CD4-positive, alpha-beta T cell treated with Interleukin-15 for 4 hours (primary cell): ENCODE measurements at places on chromosomes 16 and 17.

GRCh38 chr17:11935734-11936406, 61.4 kb downstream of the ZNF18 start:
- DNase-seq, result no peak

- no peak for DNase-seq
Measured at GRCh38 chr16:48592839-48593429, 17.0 kb downstream of the N4BP1 start.

DNA sequence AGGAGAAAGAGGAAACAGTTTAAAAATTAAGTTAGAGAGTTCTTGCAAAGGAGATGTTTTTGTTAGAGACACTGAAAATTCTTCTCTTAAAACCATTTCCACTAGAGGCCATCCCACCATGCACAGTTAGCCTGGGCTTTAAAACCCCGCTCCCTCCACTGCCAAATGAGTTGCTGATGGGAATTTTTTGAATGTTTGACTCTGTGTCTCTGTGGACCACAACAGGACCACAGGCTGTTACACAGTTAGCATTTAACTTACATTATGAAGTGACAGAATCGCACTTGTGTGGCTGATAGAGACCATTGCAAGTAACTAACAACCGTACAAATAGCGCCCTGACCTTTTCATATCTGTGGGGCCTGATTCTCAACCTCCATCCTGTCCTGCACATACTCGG, 74.7 kb upstream of the TBX2 start:
- DNase-seq, result no peak

DNA sequence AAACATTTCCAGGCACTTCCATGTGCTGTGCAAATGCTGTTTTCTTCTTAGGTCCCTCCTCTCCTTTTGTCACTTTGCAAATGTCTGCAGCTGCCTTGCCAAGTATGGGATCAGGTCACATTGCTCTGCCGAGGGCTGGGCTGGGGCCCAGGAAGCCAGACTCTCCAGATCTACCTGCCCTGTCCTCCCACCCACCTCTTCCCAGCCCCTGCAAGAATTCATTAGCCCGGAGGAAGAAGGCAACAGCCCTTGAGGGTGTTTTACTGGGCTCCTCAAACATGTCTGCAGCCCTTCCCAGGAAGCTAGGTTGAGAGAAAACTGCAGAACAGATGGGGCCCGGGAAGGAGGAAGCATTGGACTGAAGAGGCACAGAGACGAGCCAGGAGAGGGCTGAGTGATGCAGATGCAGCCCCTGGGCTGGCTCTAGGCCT, 47.1 kb downstream of the WSB1 start:
- no peak for DNase-seq

DNA sequence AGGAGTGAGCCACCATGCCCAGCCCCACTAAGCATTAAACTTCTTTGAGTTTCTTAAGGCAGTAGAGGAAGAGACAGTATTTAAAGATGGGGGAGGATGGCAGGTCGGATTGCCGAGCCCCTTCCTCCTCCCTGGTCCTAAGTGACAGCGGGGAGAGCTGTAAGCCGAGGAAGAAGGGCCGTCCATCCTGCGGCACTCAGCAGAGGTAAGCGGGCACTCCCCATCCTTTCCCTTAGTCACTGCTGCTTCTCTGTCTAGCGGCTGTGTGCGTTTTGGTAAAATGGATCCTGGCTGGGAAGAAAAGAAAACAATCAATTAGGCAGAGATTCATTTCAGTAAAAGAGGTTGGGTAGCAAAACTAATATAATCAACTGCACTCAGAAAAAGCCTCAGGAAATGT, 13.9 kb downstream of the DNAAF1 start:
- DNase-seq, result no peak

DNA sequence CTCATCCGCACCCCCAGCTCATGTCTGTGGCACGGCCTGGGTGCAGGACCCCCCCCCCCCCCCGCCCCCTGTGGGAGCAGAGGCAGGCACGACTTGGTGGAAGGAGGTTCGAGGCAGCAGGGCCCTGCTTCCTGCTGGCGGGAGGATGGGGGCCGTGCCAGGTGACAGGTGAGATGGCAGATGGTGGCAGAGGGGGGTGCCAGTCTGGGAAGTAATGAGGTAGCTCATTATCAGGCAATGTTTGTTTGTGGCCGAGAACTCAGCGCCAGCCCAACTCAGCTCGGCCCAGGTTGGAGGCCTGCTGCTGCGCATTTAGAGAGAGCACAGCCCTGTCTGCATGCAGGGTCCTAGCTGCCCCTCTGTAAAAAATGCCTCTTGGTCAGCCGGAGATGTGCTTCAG, 40.1 kb upstream of the JPH3 start:
- no peak for DNase-seq

GRCh38 chr17:45435481-45435880, 2.8 kb upstream of the ARHGAP27 start:
- DNase-seq, result no peak

DNA sequence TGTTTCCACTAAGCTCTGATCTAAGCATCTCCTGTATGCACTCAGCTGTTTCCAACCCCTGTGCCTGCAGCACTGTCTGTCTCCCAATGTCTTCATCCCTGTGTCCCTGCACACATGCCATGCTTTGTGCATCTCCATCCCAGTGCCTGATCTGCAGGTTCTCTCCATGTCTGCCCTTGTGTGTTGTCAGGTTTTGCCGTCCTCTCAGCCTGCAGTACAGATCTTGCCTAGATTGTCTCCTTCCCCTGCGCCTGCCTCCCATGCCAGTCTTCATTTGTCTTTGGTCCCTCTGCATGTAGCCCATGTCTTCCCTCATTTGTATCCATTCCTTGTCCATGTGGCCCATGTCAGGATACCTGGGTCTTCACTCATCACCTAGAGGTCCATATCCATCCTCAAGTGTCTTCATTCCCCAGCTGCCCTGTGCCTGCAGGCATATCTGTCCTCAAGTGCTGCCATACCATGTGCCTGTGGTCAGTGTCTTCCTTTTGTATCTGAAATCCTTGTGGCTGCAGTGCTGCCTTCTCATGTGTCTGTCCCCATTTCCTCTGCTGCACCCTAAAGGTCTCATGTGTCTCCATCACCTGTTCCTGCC, 71.5 kb downstream of the TNFRSF13B start:
- no peak for DNase-seq

- peak; percentile 50 for DNase-seq
Measured at GRCh38 chr16:4328046-4328781, 12.3 kb downstream of the GLIS2 start.

GRCh38 chr17:73625991-73626673, 18.1 kb downstream of the SDK2 start:
- DNase-seq, result no peak

DNA sequence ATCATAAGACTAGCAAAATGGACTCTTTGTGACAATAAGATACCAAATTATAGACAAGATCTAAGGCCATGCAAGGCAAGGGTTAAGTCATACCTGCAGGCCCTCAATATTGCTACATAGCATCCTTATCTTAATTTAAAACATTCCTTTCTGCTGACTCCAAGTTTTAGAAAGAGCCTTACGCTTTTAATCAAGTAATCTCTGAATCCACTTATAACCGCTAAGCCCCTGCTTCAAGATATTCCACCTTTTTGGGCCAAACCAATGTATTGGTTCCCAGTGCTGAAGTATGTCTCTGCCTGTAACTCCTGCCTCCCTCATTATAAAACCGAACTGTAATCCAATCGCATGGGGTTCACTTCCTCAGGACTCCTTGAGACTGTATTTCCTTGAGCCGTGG, 255.4 kb downstream of the PHKB start:
- no peak for DNase-seq

DNA sequence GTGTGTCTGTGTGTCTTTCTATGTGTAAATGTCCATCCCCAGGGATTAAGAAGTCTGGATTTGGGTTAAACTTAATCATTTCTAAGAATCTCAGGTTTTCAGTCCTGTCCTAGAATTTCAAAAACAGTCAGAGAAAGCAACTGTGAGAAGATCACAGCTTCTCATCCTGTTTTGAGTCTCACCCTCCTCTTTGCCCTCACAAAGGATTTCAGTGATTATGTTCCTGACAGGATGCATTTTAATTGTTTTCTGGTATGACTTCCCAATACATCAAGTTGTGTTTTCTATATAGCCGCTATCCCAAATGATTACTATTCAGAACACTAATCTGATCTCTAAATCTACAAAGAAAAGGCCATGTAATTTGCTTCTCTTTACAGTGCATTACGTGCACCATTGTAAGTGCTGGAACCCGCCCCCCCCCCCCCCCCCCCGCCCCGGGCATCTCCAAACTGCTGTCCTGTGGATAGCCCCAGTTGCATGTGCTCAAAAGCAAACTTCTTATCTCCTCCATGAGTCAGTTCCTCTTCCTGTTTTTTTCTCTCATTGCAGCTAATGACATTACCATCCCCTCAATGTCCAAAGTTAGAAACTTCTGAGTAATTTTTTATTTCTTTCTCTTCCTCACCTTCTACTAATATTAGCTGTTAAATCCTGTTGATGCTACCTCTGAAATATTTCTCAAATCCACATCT, 73.9 kb downstream of the CDH13 start:
- no peak for DNase-seq

- DNase-seq, result peak; percentile 32
Measured at GRCh38 chr16:57039148-57039812, 49.9 kb downstream of the NLRC5 start.

DNA sequence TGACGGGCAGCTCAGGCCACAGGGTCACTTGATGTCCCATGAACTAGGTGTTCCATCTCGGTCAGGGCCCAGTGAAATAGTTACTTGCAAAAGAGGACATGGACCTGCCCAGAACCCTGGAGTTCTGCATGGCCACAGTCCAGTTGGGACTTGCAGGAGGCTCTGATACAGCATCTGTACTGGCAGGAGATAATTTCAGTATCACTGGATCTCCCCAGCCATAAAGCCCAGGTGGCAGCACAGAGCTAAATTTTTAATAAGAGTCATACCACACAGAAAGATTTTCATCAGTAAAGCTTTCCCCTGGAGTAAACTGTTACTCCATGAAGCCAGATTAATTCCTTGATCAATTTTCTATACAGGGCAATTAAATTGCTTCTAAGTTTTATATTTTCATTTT, 18.0 kb upstream of the SLC16A5 start:
- DNase-seq, result no peak

- no peak for DNase-seq
Measured at GRCh38 chr16:75555213-75555706, 792 bp downstream of the TMEM231 start.

GRCh38 chr16:56346131-56346890, 79.0 kb downstream of the AMFR start:
- DNase-seq, result no peak

DNA sequence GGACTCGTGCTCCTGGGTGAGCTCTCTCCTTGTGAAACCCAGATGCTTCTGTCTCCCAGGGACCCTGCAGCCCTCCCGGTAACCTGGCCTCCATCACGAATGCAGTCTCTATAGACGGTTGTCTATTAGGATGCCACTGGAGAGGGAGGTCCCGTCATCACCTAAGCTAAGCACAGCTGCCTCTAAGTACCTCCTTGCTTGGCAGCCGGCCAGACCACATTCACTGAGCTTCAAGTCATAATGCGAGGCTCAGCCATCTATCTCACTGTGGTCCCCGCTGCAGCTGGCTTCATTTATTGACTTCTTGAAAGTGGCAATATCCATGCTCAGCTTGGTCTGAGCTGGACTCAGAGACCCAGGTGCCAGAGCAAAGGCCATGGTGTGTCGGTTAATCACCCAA, 74.5 kb upstream of the HSBP1 start:
- no peak for DNase-seq

DNA sequence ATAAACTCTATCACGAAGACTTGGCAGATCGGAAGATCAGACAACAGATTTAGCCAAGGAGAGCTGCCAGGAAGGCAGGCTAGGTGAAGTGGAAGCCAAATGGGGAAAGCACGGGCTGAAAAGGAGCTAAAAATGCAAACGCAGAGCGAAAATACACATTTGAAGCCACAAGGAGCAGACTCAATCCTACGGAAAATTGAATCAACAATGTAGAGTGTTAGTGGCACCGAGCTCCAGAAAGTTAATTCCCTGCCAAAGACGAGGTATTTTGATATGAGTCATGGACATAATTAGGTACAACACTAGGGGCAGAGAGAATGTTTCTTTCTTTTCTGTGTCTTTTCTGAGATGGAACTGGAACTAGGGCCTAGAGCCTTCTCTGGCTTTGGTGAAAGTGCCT, 20.7 kb downstream of the GSG1L start:
- no peak for DNase-seq

- no peak for DNase-seq
Measured at GRCh38 chr16:58026705-58027160, 1.2 kb downstream of the MMP15 start.

GRCh38 chr16:86886651-86887050, 308.3 kb downstream of the FOXL1 start:
- no peak for DNase-seq

- no peak for DNase-seq
Measured at GRCh38 chr17:82752371-82753200, 721 bp downstream of the TBCD start.

GRCh38 chr17:4585638-4585994, 1.3 kb downstream of the SMTNL2 start:
- no peak for DNase-seq

GRCh38 chr16:56856876-56857447, 8.0 kb upstream of the SLC12A3 start:
- no peak for DNase-seq

- no peak for DNase-seq
Measured at GRCh38 chr16:5916711-5917191, 819.2 kb upstream of the EEF2KMT start.

- DNase-seq, result no peak
Measured at GRCh38 chr16:88977018-88977811, at the start of gene CBFA2T3. Gene CBFA2T3, minus strand, starts transcription at chr16:88977207. Its CDS starts 400 bp downstream, at chr16:88976807.

DNA sequence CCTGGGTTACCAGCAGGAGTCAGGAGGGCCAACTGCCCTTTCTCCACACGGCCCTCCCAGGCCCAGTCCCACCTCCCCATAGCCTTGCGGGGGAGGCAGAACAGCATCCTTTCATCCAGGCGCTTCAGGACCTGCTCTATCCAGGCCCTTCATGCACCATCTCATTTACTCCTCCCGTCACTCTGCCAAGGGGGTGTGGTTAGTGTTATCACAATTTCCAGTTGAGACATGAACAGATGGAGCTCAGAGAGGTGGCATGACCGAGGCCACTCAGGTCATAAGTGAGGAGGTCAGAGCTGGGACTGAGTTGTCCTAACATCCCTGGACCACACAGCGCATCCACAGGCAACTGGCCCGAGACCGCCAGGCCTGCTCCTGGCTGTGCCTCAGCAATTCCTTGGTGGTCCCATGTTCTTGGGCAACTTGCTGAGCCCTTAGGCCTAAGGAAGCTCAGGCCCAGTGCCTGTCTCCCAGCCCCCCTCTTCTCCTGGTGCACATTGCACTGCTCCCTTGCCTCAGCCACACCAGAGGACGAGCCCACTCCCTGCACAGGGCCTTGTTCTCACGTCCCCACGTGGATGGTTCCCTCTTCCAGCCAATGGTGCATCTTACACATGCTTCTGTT, 23.8 kb downstream of the C17orf100 start:
- DNase-seq, result no peak

DNA sequence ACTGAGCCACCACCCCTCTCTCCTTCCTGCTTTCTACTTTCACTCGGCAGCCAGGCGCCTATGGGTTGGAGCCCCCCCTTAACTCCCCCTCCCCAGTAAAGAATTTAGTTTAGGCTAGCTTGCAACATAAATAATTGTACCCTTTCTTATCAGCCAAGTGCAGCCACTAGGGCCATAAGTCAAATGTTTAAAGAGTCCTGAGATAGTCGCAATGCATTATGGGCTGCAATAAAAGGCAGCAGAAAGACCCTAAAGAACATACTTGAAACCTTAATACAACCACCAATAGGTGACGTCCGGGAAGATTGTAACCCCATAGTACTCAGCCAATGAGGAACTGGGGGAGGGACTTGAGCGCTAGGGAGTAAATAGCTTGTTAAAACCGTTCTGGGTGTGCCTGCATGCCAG, 40.5 kb downstream of the C16orf82 start:
- DNase-seq, result no peak
